ENCODE measurements at places on chromosomes 5 and 9. TPM values are rescaled to one million over a fixed set of nuclear protein-coding genes. Genes with fewer than 3 reads are reported as not detected.

DNA sequence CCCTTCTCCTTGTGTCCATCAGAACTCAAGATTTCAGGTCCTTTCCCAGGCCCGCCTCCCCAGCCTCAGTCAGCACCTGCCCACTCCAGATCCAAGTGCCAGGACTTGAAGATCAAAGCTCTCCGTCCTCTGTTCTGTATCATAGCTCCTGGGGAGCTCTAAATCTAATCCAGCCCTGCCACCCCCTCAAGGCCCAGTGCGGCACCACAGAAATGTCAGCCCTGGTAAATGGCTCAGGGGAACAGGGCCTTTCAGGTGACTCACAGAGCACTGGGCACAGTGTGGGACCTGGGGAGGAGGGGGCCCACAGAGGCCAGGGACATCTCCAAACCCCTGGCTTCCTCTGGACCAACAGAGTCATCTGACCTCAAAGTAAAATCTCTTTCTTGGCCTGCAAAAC is 6.0 kb downstream of the CSF2 start:
- no peak overlapping the region for H3K4me3 ChIP-seq
- peaks cover 11% of the 10 kb centered on the region for H3K4me1 ChIP-seq
- H3K27me3 ChIP-seq, result no peaks in the 10 kb centered on the region
- no peak overlapping the region for H3K27ac ChIP-seq
- H3K36me3 ChIP-seq, result no peaks in the 10 kb centered on the region

DNA sequence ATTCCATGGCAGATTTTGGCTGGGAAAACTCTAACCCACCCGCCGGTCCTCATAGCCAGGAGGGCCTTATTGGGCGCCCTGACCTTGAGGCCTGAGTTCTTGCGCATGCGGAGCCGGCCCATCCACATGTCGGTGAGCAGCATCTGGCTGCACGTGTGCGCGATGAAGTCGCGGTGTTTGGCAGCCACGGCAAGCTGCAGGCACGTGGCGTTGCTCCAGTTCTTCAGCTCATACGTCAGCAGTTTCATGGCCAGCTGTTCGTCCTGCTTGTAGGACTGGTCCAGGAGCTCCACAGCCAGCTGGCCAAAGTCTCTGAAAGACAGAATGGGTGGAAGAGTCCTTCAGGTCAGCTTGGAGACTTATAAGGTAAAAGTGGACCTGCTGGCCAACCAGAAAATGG is 204.3 kb upstream of the KLF9 start:
- H3K4me1 ChIP-seq, result no peaks in the 10 kb centered on the region
- no peaks in the 10 kb centered on the region for H3K36me3 ChIP-seq
- no peak overlapping the region for H3K27ac ChIP-seq
- no peaks in the 10 kb centered on the region for H3K27me3 ChIP-seq
- DNase-seq, result no peak
- H3K4me3 ChIP-seq, result no peak overlapping the region

Gene TAF1L
- total RNA-seq, result not detected

- DNase-seq, result no peak
- peaks cover 21% of the 10 kb centered on the region for H3K27me3 ChIP-seq
- no peak overlapping the region for H3K4me3 ChIP-seq
- H3K27ac ChIP-seq, result no peak overlapping the region
- no peaks in the 10 kb centered on the region for H3K4me1 ChIP-seq
These were observed 30.7 kb downstream of the PAEP start for GRCh38 chr9:135592331-135592590.

Gene MAMDC2
- not detected for total RNA-seq
